Thymus (tissue), 14 donors: ENCODE measurements at places on chromosomes 7 and 10.
A peak's percentile ranks its signal among the peaks of the same experiment; 100 is the strongest.

DNA sequence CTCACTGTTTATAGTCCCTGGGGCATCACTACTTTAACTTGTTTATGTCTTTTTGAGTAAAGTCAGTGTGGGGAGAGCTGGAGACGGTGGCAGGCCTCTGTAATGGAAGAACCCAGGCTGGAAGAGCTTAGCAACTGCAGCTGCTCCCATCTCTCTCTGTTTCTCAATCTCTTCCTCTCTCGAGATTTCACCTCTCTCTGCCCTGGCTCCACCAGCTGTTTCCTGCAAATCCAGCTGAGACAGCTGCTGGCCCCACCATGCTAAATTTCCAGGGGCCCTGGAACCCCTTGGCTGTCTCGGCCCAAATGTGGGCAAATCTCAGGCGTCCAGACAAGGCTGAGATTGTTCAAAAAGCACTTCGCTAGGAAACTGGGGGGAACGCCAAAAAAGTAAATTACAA is 25.8 kb upstream of the SLF2 start:
- DNase-seq: no peak

- DNase-seq: no peak
These were observed 862.3 kb downstream of the TYW1 start for GRCh38 chr7:67858931-67859330.

- no peak for DNase-seq
These were observed at the start of gene MYH16 for GRCh38 chr7:99272476-99273045. MYH16 (plus strand) TSS chr7:99272839.

DNA sequence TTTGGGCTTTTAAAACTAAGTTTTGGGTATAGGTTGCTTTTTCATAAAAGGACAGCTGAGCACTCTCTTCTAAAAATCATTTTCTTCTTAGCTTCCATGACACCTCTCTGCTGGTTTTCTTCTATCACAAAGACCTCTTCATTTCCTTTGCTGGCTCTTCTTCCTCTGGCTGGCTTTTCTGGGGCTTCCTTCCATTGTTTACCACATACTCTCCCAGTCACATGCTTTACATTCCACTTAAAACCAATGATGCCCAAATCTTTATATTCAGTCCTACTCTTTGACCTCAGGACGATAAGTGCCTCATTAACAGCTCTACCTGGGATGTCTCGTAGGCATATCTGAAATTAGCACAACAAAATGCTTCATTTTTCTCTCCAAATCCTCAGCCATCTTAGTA is 26.8 kb downstream of the FAM133B start:
- no peak for DNase-seq

- no peak for DNase-seq
These were observed 54.7 kb upstream of the BICC1 start for GRCh38 chr10:58457761-58458616.

GRCh38 chr7:108589199-108589598 is 19.5 kb downstream of the DNAJB9 start:
- no peak for DNase-seq

- no peak for DNase-seq
These were observed 53.1 kb upstream of the NKX6-2 start for GRCh38 chr10:132839061-132839460.

- DNase-seq: no peak
These were observed 19.3 kb upstream of the ZNF680 start for GRCh38 chr7:64581926-64582894.

GRCh38 chr10:14448197-14448990 is 117.7 kb upstream of the FRMD4A start:
- DNase-seq: no peak

DNA sequence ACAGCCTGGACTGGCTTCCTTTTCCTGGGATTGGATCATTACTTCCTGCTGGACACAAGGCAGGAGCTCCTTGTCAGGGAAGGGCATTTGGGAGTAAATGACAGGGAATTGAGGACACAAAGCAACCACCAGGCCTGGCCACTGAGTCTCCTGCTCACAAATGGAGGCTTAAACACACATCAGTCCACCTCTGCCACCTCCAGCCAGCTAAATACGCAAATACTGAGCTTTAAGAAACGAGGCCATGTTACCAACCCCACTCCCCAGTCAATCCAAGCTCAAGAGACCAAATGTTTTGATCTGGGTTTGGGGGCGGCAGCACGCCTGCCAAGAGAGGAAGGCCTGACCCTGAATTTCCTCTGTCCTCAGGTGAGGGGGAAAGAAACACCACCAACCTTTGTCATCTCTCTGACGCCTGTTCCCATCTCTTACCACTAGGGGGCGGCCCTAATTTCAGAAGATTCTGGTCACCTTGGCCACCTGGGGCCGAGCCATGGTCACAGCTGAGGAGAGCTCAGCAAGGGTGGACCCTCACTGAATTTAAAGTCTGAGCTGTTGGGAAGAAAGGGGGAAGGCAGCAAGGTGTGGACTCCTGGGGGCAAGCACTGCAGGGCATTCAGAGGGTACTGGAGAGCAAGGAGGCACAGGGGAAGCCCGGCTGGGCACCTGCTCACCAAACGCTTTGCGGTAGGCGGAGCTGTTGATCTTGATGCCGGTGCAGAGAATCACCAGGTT is 16.5 kb downstream of the AIFM2 start:
- no peak for DNase-seq

DNA sequence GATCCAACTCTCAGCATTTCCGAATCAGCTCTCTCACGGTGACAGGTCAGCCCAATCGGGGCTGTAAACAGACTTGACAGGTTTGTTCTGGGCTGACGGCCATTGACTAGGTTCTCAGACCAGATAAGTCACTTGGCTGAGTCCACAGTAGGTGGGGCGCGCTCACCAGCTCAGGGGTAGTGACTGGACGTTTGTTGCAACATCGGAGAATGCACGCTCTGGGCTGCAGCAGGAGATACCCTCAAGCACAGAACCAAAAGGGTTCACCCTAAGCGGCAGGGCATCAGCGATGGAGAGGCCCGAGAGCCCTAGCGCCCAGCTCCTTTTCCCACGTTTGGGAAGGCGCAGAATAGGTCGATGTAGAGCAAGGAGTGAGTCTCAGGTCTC is 1.8 kb downstream of the KLLN start:
- DNase-seq: no peak

- no peak for DNase-seq
These were observed 403 bp downstream of the CDK6 start for GRCh38 chr7:92835851-92836488.

DNA sequence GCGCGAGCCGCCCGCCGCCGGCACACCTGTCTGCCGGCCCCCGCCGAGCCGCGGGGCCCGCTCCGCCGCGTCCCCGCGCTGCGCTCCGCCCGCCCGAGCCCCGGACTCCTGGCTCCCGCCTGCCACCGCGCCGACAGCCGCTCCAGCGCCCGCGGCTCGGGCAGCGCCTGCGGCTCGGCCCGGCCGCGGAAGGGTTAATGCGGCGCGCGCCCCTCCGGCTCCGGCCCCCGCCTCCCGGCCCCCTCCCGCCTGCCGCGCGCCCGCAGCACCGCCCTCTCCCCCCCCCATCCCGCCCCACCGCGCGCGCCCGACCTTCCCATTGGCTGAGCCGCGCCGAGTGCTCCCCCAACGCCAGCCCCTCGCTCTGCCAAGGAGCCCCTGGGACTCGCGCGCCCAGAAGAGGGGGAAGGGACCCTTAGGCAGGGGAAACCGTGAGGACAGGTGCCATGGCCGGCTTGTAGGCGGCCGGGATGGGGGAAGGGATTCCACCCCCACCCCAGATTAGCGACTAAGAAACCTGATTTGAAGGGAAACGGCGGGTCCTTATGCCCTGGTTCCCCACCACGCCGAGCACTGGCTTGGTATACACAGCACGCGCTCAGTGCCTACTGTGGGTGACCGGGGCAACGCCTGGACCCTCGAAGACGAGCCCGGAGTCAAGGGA is at the start of gene KCNH2:
Gene KCNH2 (minus strand): TSS at position 196 of the 664 bp plus-strand sequence. CDS start 408 bp downstream, outside the sequence.
- DNase-seq: peak; percentile 55

GRCh38 chr7:107277331-107277730 is 108.5 kb downstream of the HBP1 start:
- no peak for DNase-seq

DNA sequence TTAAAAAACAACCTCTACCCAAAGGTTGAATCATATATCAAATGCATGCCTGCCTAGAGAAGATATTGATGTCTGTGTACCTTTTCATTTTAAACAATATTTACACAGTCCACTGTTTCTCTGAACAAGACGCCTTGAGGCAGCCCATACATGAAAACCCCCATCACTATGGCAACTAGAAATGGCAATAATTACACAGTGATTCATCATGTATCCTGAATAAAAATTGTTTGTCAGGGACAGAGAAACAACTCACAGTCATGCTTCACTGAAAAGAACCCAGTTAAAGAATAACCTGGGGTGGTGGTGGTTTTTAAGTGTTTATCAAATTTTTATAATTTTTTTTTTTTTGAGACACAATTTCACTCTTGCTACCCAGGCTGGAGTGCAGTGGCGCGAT is 19.7 kb downstream of the DNAJC12 start:
- no peak for DNase-seq

GRCh38 chr10:109947111-109947920 is 24.0 kb upstream of the XPNPEP1 start:
- DNase-seq: no peak

DNA sequence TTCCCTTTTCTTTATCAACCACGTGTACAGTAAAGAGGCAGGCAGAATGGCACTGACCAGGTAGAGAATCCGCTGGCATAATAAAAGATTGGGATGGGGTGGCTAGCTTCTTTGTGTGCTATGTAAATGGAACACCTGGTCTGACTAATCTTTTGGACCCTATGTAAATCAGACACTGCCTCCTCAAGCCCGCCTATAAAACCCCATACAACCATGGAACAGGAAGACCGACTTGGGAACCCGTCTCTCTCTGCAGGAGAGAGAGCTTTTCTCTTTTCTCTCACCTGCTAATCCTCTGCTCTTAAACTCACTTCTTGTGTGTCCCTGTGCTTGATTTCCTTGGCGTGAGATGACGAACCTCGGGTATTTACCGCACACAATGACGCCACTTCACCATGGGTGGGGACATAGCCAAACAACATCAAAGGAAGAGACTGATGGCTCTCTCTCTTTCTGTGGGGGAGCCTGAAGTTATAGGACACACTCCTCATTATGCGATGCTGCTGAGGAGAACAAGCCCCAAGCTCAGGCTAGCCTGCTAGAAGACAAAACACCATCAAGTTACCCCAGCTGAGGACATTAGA is 94.2 kb downstream of the ARL5B start:
- no peak for DNase-seq

- DNase-seq: no peak
These were observed 304.5 kb upstream of the LRRN3 start for GRCh38 chr7:110786328-110786965.

GRCh38 chr10:125128397-125129075 is 31.8 kb downstream of the CTBP2 start:
- DNase-seq: no peak
